NCI-H345 (cell line): ENCODE measurements at places on chromosomes 1 and 21.

DNA sequence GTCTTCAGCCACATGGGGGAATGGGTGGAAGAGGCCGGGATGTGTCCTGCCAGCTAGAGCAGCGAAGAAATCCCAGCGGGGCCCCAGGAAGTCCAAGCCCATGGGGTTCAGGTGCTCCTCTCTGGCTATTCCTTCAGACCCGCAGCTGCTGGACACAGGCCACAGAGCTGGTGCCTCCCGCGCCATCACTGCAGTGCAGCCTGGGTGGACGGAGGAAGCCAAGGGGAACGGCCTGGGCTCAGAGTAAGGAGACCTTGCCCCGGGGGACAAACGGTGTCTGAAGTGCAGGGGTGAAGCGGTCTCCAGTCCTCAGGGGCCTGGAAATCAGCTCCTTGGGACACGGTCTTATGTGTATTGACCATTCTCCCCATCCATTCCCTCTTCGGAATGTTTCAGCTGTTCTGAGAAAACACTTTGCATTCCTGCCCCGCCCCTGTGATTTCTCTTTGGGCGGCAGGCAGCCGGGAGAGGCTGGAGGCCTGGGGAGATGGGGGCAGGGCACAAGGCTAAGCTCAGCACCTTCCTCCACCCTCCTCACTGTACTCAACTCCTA is 18.4 kb downstream of the MTHFR start:
- DNase-seq = no peak

GRCh38 chr1:78092643-78093042 is 46.9 kb downstream of the GIPC2 start:
- DNase-seq = no peak

DNA sequence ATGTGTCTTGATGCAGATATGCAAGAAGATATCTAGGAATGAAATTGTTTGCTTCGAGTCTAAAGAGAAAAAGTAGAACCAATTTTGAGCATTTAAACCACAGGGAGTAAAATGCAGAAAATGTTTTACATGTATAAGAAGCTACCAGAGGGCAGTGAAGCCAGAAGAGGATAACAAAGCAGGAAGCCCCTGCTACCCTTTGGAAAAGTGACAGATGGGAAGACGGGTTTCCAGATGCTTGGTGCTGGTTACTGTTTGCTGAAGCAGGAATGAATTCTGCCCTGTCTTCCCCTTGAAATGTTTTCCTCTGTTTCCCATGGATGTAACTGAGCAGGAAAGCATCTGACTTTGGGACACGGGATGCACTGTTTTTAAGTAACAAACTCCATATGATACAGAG is 822.2 kb downstream of the MRPL39 start:
- no peak for DNase-seq

- no peak for DNase-seq
Measured at GRCh38 chr1:172360985-172361384, 59.5 kb upstream of the C1orf105 start.

- no peak for DNase-seq
Measured at GRCh38 chr21:39350094-39351005, 1.5 kb upstream of the HMGN1 start.

DNA sequence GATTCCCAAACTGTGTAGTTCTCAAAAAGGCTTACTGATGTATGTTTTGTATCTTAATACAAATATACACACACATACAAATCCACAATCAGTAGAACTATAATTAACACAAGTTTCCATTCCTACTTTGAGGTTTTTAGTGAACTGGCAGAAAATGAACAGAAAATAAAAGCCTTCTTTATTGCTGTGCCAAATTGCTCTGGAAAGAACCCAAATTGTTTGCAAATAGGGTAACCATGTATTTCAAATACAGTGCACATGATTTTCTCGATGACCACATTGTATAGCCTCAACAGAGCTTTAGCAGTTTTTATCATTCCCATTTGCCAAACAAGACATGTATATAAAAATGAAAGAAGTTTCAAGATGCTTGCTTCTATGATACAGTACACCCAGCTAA is 173.3 kb downstream of the COL24A1 start:
- no peak for DNase-seq

GRCh38 chr1:41274752-41275545 is 32.8 kb upstream of the SCMH1 start:
- no peak for DNase-seq
